ENCODE measurements at places on chromosomes 5 and 9.

GRCh38 chr9:28930766-28931165, 1357.5 kb upstream of the C9orf72 start:
- DNase-seq = no peak

GRCh38 chr5:68519143-68519542, 303.6 kb downstream of the PIK3R1 start:
- no peak for DNase-seq

GRCh38 chr9:739362-739761, 102.1 kb upstream of the DMRT1 start:
- no peak for DNase-seq

- DNase-seq = no peak
Measured at GRCh38 chr5:89309268-89309667, 426.3 kb upstream of the MEF2C start.

GRCh38 chr9:137878146-137878941, 762 bp downstream of the CACNA1B start:
- no peak for DNase-seq

Data from stimulated activated CD8-positive, alpha-beta memory T cell treated with anti-CD3 and anti-CD28 coated beads, Interleukin-4, amount 100 ng/mL, for 1 hour (primary cell).